Suppressor macrophage (primary cell): ENCODE measurements at places on chromosomes 2 and 18.
A peak's percentile ranks its signal among the peaks of the same experiment; 100 is the strongest.

DNA sequence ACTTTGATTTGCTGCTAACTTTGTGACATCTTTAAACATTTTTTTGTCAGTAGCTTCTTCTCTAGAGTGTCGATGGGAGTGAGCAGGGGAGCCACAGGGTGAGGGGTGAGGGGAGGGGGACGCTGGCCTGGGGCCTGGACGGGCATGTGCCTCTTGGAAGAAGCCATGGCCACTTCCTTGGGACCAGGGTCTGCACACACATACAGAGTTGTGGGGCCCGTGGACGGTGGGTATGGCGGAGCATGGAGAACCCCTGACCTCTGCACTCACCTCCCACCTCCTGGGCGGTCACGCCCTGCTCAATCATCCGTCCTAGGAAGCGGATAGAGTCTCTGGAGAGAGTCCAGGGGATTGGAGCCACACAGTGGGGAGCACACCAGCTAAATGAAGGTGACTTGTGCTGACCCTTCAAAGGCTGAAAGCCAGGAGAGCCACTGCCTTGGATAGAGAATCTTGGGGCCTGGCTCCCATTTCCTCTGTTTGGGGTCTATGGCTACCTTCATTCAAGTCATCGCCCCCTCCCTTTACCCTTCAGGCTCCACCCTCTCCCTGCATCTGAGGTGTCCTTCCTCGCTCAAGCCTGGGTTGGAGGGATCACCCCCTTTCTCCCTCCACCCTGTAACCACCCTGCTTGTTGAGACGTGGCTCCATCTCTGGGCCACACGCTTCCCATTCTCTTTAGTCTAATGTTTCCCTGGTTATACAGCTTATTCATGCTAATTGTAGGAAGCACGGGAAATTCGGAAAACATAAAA is 63.9 kb upstream of the HAAO start:
- DNase-seq = no peak

DNA sequence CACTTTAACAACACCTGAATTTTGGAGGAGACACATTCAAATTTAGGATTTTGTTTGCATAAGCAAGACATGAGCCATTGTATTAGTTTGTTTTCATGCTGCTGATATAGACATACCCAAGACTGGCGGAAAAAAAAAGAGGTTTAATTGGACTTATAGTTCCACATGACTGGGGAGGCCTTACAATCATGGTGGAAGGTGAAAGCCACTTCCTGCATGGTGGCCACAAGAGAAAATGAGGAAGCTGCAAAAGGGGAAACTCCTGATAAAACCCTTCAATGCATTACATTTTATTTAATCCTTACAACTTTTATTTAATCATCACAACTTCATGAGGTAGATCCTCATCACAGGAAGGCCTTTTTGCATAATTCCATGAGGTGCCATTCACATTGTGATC is 242.0 kb upstream of the STON1 start:
- DNase-seq = peak; percentile 36

- peak; percentile 10 for DNase-seq
Observed at GRCh38 chr2:219207884-219208740, 1.5 kb downstream of the ZFAND2B start.

- DNase-seq = no peak
Observed at GRCh38 chr2:144548532-144549191, 28.7 kb upstream of the ZEB2 start.

- DNase-seq = no peak
Observed at GRCh38 chr2:127053731-127054603, 53.0 kb downstream of the BIN1 start.

DNA sequence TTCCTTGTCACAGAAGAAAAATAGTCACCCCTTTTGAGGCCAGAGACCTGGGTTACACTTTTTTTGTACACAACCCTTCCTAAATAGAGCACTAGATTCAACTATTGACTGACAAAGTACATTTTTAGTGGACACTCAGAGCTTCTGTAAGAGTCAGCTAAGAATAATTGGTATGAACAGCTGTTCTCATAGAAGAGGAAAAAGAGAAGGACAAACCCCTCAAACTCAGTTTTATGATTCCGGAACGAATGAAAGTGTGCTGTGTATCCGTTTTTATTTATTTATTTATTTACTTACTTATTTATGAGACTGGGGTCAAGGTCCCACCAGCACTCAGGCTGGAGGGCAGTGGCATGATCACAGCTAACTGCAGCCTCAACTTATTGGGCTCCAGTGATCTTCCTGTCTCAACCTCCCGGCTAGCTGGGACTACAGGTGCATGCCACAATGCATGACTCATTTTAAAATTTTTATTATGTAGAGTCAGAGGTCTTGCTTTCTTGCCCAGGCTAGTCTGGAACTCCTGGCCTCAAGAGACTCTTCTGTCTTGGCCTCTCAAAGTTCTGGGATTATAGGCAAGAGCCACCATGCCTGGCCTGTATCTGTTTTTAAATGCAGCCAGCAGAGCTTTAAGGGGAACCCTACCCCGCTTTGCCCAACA is 36.0 kb upstream of the FZD5 start:
- DNase-seq = no peak

DNA sequence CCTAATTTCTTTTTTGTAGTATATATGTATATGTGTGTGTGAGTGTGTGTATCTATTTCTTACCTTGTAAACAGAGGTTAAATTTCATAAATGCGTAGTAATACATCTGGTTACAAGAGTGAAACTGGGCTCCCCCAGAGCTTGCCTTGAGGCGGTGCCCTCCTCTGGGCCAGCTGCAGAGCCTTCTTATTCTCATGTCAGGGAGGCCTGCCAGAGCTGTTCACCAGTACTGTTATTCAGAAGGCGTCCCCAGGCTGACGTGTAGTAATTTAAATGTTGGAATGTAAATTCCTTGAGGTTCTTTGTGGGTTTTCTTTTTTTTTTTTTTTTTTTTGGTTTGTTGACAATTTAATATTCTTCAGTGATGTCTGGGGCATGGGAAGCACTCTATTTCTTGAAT is 11.2 kb downstream of the COPS8 start:
- DNase-seq = no peak

DNA sequence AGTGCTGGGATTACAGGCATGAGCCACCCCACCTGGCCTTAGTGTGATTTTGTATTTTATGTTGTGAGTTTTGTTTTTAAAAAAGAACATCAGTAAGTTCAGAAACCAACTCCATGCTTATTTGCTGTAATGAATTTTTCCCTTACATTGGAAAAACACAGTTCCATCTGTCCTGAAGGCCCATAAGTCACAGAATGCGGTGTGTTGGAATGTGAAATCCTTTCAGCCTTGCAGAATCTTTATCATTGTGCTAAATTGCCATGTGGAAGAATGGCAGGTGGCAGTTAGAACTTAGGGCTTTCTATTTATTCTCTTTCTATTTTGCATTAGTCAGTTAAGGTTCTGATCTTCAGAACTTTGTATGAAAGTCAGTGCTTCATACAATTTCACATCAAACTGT is 52.6 kb downstream of the NEDD4L start:
- no peak for DNase-seq

DNA sequence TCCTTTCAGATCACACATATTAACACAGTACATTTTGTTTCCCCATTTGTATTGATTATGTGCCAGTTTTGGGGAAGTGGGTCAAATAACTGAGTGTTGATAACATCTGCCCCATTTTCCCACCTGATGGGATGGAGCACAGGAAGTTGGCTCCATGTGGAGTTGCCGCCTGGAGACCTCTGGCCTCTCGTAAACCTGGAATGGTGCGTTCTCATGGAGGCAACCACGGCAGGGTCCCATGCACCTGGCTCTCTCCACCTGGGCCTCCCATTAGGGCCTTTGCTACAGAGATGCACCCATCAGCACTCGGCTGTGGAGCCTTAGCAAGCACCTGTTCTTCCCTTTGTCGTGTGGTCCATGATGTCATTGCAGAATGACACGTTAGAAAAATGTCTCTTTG is 130.6 kb downstream of the MBP start:
- DNase-seq = no peak

- no peak for DNase-seq
Observed at GRCh38 chr2:127719301-127720218, 18.3 kb downstream of the SFT2D3 start.

DNA sequence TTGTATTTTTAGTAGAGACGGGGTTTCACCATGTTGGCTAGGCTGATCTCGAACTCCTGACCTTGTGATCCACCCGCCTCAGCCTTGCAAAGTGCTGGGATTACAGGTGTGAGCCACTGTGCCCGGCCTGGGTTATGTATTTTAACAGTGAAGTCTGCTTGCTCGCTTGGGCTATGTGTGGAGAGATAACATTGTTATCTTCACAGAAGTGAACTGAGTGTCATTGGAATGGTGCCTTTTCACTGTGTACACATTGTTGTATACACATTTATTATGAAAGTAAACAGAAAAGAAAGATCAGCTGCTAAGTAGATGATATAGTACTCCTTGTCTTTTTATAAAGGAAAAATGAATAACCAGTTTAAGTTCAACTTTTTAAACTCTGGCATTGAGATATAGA is 30.4 kb downstream of the RNF138 start:
- DNase-seq = no peak

GRCh38 chr2:161844822-161845221 is 220.6 kb downstream of the SLC4A10 start:
- no peak for DNase-seq

DNA sequence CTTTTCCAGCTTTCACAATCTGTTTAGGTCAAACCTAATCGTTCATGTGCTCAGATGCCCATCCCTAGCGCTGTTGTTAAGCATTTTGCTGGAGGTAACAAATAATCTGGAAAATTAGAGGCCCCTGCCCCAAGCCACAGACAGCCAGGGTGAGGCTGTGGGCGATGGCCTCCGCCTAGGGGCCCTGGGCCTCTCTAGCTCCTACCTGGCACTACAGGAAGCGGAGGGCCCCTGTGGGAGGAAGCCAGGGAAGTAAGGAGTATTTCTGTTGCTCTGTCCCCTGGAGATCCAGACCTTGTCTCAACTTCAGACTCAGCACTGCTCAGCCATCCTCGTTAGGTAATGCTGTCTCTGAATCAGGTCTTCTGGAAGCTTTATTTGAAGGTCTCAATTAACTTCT is 12.4 kb upstream of the FOSL2 start:
- no peak for DNase-seq

DNA sequence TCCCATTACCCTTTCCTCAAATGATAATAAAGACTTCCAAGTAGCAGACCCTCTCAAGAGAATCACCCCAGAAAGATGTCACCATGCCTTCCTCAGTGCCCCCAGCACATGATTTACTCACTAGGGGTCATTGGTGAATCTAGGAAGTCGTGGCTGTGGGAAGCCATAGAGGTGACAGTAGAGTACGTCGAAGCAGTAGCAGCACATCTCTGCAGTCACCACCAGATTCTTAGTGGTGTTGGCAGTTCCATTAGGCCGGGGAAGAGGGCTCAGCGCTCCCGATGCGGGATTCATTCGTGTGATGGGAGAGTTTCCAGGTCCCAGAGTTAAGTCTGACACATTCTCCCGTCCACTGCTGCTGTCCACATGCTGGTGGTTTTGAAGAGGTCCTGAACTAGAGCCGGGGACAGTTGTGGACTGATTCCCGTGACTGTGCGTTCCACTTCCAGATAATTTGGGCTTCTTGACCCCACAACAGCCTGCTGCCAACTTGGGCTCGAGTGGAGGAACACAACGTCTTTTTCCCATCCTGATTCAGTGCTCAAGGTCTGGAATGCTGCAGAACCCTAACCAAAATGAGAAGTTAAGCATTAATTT is 12.0 kb downstream of the AMMECR1L start:
- DNase-seq = no peak

DNA sequence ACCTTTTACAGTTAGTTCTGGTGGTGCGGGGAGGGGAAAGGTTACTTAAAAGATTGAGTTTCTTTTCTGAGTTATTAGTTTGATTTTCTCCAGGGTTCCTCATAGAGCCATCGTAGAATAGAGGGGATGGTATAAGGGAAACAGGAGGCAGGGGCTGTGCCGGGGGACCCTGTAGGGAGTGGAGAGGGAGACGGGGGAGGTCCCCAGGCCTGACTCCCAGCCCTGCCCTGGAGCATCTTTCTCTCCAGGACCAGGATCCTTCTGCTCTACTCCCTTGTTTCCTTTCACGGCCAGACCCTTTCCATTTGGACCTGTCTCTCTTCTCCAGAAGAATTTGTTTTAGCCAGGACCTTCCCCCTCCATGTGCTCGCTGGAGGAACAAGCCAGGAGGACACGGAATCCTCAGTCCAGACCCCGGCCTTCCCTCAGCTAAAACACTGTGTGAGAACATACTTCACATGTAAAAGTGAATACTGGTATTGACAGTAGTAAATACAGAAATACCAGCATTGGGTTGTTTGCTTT is 35.4 kb downstream of the DGKD start:
- no peak for DNase-seq

DNA sequence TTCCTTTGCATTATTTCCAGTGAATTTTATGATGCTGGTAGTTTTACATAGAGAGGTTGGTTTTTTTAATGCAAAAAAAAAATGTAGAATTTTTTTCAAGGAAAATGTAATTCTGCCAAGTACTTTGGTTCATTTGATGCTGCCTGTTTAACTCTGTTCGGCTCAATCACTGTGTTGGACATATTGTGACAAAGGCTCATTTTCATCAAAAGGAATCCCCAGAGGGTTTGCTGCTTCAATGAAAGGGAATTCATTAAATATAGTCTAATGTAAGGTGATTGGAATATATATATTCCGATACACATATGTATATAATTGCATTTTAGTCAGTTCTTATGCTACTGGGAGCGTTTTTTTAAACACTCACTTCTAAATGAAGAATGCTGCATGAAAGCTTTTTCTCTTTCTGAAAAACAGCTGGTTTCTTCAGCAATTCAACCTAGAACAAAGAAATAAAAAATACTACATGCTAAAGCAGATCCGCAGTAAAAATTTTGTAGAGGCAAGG is 314.6 kb upstream of the VWC2L start:
- DNase-seq = no peak

DNA sequence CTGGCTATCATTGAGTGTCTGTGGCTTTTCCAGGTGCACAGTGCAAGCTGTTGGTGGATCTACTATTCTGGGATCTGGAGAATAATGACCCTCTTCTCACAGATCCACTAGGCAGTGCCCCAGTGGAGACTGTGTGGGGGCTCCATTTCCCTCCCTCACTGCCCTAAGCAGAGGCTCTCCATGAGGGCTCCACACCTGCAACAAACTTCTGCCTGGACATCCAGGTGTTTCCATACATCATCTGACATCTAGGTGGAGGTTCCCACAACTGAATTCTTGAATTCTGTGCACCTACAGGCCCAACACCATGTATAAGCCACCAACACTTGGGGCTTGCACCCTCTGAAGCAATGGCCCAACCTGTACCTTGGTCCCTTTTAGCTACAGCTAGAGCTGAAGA is 775.4 kb upstream of the CDH2 start:
- no peak for DNase-seq

GRCh38 chr2:10935953-10936942 is 24.5 kb downstream of the KCNF1 start:
- DNase-seq = peak; percentile 12

DNA sequence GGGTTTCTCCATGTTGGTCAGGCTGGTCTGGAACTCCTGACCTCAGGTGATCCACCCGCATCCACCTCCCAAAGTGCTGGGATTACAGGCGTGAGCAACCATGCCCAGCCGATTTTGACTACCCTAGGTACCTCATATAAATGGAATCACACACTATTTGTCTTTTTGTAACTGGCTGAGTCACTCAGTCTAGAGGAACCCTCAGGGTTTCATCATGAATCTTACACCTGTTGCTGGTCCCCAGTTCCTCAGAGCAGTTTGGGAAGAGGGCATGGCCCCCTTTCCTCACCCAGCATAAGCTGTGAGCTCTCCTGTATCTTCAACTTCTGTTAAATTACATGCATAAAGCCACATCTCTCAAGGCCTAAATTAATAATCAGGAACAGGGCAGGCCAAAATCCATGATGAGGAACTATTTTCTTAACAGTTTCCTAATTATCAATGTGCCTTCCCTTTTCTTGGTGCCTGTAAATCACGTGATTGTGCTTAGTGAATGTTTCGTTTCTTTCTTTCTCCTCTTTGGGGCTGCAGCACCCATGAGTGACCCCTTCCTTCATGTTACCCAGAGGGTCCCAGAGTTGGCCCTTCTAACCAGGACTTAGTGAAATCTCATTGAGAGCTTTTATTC is 20.9 kb downstream of the DYSF start:
- DNase-seq = peak; percentile 68
